COR-L47 (cell line): ENCODE measurements at places on chromosomes 5 and 9.

DNA sequence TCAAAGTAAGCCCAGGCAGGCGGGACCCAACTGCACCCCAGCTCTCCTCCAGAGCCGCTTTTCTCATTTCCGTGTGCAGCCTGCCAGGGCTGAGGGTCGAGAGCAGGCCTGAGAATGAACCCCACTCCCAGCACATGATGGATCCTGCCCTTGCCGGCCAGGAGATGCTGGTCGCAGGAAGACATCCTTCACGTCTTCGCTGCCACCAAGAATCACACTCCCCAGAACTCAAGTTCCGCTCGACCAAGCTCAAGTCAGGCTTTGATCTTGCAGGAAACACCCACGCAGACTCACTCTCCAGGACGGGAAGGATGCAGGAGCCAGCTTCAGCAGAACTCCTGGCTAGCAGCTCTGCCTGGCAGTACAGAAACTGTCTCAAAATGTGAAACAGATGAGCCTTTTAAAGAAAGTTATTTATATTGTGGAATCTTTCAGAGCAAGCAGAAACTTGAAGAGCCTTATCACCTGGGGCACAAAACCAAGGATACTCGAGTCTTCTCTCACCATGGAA is 102.4 kb downstream of the ROR2 start:
- no peak for DNase-seq

DNA sequence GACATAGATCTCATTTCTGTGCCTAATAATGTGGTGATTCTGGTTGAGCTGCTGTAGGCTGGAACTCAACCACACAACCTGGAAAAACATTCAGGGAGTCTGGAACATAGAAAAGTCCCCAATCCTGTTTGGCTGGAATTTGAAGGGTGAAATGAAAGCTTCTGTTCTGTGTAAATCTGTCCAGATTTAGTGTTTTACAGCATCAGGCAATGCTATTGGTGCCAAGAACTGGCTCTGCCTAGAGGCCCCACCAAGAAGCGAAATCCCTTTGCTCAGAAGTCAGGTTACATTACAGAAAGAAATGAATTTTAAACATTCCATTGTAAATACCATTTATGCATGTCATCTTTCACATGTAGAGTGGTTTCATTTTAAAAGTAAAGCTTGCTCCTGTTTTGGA is 56.3 kb downstream of the TMEM174 start:
- DNase-seq, result no peak

DNA sequence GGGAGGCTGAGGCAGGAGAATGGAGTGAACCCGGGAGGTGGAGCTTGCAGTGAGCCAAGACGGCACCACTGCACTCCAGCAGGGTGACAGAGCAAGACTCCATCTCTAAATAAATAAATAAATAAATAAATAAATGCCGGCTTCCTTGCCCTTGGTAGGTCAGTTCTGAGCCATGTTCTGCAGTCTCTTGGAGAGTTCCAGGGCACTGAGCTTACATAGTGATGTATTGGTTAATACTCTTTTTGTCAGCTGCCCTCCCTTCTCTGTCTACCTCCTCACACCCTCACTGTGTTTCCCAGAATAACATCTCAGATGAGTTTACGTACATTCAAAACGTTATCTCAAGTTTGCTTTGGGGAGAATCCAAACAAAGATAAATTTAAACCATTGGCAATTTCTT is 45.2 kb upstream of the FER start:
- no peak for DNase-seq

GRCh38 chr5:172758077-172758833 is 12.7 kb downstream of the DUSP1 start:
- DNase-seq, result no peak

GRCh38 chr5:35303152-35303551 is 72.9 kb upstream of the PRLR start:
- DNase-seq, result no peak

GRCh38 chr5:98085593-98085992 is 687.9 kb upstream of the RGMB start:
- DNase-seq, result no peak

DNA sequence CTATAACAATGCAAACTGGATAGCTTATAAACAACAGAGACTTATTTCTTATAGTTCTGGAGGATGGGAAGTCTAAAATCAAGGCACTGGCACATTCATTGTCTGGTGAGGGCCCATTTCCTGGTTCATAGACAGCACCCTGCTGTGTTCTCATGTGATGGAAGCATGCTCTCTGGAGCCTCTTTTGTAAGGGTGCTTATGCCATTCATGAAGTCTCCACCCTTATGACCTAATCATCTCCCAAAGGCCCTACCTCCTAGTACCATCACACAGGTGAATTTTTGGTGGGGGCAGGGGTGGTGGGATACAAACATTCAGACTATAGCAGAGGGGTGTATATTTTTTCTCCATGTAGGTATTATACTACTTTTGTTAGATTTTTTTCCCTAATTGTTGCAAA is 92.4 kb downstream of the UNC13B start:
- peak; percentile 21 for DNase-seq

DNA sequence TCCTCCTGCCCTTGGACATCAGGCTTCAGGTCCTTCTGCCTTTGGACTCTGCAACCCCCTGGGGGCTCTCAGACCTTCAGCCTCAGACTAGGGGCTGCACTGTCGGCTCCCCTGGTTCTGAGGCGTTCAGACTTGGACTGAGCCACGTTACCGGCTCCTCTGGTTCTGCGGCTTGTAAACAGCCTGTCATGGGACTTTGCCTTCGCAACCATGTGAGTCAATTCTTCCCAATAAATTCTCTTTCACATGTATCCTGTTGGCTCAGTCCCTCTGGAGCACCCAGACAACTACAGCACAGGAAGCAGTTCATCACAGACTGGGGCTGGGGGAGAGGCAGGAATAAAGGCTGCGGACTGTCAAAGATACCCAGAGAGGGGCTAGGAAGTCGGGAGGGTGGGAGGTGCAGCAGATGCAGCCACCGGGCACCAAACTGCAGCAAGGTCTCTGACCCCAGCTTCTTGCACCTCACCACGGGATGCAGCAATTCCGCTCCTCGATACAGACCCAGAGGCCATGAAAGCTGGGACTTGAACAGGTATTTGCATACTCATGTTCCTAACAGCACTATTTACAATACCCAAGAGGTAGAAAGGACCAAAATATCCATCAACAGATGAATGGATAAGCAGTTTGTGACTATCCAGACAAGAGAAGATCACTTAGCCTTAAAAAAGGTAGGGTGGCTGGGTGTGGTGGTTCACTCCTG is 100.8 kb downstream of the COL23A1 start:
- DNase-seq, result no peak

- no peak for DNase-seq
These were observed 48.9 kb upstream of the S1PR3 start for GRCh38 chr9:88942411-88942810.

DNA sequence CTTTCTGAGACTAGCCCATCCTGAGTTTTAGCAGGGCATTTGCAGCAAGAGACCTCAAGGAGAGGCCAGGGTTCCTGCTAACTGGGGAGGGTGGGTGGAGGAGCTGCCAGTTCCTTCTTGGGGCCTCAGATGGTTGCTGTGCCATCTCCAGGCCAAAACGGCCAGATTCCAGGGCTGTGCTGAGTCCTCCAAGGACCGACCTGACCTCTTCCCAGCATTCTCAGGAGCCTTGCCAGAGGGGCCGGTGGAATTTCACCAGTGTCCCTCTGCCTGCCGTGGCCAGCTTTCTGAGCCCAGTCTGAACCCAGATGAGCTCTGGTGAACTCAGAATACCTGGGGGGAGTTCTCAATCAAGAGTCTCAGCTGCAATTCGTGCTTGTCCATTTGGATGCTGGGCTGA is 54.3 kb downstream of the TSTD2 start:
- no peak for DNase-seq

GRCh38 chr9:81423589-81424326 is 265.6 kb downstream of the TLE1 start:
- no peak for DNase-seq

- no peak for DNase-seq
These were observed 71.9 kb downstream of the MFAP3 start for GRCh38 chr5:154110716-154111115.

DNA sequence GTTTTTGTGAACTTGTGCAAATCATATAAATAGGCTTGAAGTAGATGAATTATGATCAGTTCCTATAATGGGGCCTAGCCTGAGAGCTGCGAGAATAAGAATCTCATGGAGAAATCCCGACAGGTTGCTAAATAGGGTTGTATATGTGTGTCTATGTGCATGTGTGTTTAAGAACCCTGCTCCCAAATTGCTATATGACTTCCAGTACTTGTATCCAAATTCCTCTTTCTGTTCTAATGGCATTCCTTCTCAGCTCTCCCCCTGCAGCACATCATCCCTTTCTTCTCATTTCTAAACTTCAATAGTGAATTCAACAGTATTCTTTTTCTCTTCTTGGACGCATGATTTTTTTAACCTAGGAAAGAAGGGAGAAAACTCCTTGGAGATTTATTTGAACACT is 277.2 kb downstream of the GAS1 start:
- DNase-seq, result no peak

GRCh38 chr9:101629636-101630035 is 34.9 kb upstream of the PPP3R2 start:
- no peak for DNase-seq

DNA sequence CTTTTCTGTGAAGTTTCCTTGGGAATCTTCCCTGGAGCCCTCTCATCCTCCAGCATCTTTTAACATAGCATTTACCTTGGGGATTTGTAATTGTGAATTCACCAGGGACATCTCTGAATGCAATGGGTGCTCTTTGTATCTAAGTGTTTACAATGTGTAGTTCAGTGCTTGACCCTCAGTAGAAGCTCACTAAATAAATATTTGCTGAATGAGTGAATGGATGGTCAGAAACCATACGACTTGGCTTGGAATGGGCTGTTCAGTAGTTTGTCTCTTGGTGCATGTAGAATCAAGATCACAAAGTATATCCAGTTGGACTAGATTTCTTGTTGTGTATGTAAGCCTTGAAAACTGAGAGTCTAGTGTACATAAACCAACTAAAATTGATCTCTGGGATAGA is 81.8 kb upstream of the MEF2C start:
- no peak for DNase-seq

DNA sequence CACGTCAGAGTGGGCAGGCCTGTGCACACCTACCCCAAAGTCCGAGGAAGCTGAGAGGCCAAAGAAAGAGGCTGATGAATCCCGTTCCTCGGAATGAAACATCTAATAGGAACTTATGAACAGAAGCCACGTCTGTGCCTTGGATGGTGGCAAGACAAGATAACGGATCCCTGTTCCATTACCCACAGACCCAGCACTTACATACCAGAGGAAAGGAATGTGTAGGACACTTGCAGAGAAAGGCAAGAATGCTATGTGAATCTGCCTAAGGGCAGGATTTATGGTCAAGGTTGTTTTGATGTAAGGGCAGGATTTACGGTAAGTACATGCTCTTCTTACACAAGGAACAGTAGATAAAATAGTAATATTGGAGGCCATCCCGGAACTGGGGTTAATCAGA is 93.2 kb downstream of the WDR41 start:
- no peak for DNase-seq

DNA sequence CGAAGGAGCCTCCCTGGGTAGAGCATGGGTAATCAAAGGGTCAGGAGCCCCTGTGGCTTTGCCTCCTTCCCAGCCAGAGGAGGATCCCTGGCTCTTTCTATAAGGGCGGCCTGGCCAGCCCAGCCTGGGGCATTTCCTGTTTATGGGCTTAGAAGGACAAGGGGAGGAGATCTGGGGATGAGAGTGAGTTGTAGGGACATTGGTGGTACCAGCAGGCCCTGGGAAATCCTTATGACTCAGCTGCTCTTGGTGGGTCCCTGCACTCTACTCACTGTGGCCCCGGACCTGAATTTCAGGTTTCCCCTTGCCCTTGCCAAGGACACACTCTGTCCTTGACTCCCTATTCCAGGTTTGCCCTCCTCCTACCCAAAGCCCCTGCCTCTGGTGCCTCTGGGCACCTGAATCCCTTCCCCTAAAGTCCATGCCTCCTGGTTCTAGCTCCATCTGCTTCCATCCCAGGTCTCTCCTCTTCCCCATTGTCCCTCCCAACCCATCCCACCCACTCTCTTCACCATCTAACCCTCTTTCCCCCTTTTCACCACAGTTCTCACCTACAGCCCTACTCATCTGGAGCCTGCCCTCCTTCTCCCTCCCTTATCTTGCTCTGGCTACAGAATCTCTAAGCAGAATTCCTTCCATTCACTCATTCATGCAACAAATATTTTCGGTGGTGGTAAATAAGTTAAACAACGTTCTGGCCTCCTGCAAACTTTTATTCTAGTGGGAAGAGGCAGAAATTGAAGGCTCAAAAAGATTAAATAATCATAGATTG is 34.9 kb downstream of the PCDH1 start:
- no peak for DNase-seq
